Stimulated activated CD4-positive, alpha-beta T cell treated with anti-CD3 and anti-CD28 coated beads, Interleukin-12 subunit alpha, Interleukin-12 subunit beta, amount 100 ng/mL, for 4 hours (primary cell): ENCODE measurements at places on chromosomes 16 and 17.

- no peak for DNase-seq
Observed at GRCh38 chr16:89855986-89856385, 17.4 kb upstream of the TCF25 start.

- no peak for DNase-seq
Observed at GRCh38 chr16:68599586-68599985, 45.5 kb upstream of the CDH3 start.

DNA sequence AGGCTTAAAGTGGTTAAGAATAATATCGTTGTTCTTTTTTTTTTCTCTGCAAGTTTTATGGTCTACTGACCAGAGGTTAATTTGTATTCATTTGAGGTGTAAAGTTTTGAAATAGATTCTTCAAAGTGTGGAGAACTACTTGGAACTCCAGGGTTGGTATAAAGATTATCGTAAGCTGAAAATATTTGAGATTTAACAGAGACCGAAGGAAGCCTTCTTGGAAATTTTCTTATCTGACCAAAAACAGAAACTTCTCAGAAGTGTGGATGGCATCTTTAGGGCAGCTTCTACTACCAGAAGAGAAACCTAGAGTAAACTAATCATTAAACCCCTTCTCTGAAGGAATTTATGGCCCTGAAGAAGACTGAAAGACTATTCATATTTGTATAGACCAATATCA, 206.8 kb upstream of the MON1B start:
- no peak for DNase-seq

- no peak for DNase-seq
Observed at GRCh38 chr17:869567-870525, 87.7 kb downstream of the MRM3 start.

GRCh38 chr16:84356176-84356575, 12.2 kb upstream of the ATP2C2 start:
- DNase-seq: no peak

DNA sequence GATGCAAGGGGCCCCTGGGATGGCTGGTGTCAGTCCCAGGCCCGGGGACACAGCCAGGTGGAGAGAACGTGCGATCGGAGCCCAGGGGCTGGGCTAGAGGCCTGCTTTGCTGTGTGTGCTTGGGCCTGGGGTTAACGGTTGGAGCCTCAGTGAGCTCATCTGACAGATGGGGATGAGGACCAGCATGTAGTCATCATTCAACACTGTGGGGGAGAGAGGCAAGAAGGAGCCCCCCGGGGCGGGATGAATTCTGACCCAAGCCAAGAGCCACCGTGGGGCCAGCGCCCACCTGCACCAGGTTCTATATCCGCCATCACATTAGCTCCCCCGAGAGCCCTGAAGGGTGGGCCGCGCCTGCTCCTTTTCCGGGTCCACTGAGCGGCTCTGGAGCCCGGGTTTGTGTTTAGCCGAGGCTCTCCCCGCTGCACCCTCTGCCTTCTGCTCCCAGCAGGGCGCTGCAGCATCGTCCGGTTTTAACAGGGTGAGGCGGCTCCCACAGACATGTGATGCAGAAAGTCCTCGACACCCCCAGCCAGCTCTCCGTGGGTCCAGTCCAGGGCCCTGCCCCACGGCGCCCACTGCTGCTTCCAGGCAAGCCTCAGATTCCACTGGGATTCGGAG, 365.7 kb downstream of the SEC14L1 start:
- no peak for DNase-seq

GRCh38 chr17:45974916-45975630, 24.0 kb upstream of the STH start:
- DNase-seq: no peak

- no peak for DNase-seq
Observed at GRCh38 chr17:12918142-12918541, 99.7 kb downstream of the ELAC2 start.

- no peak for DNase-seq
Observed at GRCh38 chr17:42891539-42892152, 9.0 kb upstream of the G6PC1 start.

- no peak for DNase-seq
Observed at GRCh38 chr17:77596491-77597417, 361.7 kb upstream of the TNRC6C start.

DNA sequence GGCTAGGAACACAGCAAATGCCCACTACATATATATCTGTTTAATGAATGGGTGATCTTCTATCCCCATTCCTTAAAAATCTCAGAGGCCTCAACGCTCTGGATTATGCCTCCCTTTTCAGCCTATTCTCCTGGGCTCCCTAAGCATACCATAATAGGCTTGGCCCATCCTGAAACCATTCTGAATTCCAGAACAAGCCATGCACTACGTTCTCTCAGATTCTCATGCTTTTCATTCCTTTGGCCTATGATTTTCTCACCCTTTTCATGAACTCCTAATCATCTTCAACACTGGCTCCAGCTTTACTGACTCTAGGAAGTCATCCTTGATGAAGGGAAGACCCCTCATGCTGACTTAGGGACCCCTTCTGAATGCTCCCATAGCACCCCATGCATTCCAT, 71.1 kb downstream of the RPGRIP1L start:
- no peak for DNase-seq

DNA sequence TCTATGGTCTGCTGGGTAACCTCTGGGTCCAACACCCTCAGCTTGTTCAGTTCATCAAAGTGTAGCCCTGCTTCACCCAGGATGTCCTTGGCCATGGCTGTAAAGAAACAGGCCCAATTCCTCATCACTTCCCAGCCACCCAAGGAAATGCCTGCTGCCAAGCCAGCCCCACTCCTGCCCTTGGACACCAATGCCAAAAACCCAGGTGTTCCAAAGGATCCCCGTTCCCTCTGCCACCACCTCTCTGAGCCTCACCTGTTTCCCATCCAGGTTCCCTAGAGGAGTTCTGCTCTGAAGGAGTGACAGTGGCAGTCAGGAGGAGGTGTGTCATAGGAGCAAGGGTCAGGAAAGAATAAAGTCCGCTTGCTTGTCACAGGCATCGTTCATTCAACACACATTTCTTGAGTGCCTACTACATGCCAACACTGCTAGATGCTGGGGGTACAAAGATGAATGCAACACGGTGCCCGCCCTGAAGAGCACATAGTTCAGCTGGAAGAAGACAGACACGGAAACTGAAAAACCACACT, 3.3 kb downstream of the IFT20 start:
- no peak for DNase-seq

GRCh38 chr17:77207689-77208216, 67.0 kb downstream of the SEC14L1 start:
- DNase-seq: no peak

DNA sequence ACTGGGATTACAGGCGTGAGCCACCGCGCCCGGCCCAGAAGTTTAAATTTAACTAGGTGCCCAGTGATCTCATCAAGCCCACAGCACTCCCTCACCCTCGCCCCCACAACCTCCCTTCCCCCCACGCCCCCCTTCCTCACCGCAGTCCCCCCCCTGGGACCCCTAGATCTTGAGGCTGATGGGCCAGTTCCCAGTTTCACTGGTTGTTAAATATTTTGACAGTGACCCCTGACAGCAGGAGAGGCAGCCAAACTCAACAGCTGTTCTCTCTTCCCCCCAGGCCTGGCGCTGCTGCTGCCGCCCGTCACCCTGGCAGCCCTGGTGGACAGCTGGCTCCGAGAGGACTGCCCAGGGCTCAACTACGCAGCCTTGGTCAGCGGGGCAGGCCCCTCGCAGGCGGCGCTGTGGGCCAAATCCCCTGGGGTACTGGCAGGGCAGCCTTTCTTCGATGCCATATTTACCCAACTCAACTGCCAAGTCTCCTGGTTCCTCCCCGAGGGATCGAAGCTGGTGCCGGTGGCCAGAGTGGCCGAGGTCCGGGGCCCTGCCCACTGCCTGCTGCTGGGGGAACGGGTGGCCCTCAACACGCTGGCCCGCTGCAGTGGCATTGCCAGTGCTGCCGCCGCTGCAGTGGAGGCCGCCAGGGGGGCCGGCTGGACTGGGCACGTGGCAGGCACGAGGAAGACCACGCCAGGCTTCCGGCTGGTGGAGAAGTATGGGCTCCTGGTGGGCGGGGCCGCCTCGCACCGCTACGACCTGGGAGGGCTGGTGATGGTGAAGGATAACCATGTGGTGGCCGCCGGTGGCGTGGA, 15.6 kb downstream of the QPRT start:
- DNase-seq: no peak

DNA sequence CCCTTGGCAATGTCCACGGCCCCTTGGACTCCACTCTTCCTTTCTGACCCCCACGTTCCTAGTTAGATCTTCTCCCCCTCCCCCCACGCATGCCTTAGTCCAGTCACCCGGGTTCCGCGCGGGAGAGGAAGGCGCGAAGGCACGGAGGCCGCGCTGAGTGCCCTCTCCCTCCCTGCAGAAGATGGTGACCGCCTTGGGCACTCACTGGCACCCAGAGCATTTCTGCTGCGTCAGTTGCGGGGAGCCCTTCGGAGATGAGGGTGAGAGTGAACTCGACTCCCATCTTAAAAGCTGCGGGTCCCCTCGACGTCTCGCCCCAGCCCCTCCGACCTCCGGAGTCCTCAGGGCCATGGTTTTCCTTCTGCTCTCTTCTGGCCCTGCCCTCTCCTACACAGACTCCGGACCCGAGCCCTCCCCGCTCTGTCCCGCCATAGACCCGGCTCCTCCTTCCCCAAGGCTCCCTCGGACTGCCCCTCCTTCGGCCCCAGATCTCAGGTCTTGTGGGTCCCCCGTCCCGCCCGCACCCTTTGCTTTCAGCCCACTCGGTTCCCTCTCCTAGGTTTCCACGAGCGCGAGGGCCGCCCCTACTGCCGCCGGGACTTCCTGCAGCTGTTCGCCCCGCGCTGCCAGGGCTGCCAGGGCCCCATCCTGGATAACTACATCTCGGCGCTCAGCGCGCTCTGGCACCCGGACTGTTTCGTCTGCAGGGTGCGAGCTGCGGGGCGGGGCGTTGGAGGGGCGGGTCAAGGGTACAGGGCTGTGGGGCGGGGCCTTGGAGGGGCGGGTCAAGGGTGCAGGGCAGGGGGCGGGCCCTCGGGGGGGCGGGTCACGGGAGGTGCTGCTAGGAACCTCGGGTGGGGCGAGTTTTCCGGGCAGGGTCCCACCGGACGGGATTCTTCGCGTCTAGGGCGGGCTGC, 4.6 kb downstream of the TGFB1I1 start:
- DNase-seq: peak; percentile 94

GRCh38 chr16:54080524-54081008, 206.0 kb downstream of the IRX3 start:
- DNase-seq: no peak

- no peak for DNase-seq
Observed at GRCh38 chr16:85153046-85153445, 40.8 kb upstream of the CIBAR2 start.

DNA sequence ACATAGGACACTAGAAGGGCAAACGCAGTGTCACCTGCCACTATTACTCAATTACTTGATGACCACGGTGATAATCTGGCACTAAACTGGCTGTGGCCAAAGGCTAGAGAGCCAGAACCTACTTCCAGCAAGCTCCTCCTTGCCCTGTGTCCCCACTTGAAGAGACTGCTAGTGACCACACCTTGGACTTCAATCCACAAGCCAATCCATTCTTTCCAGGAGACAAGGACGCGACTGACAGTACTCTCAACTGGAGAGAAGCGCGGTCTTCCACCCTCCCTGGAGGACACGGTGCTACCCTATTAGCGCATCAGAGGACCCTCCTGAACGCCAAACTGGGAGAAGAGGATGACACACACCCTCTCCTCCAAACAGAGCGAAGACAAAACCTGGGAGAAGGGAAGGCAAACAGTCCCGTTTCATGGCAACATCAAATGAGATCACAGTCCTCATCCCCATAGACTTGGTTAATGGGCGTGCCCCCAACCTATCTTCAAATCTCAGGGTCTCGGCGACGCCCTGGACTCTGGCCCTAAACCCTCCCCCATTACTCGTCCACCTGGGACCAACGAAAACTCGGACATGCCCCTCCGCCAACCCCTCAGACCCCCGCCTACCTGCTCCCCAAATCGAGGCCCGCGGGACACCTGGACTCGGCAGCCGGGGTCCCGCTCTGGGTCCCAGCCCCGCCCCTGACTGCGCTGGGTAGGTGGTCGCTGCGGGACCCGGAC, 508 bp downstream of the FLCN start:
- no peak for DNase-seq

- DNase-seq: no peak
Observed at GRCh38 chr16:69451166-69451565, 26.7 kb downstream of the CYB5B start.

- DNase-seq: no peak
Observed at GRCh38 chr17:2138761-2139160, 83.9 kb downstream of the HIC1 start.

DNA sequence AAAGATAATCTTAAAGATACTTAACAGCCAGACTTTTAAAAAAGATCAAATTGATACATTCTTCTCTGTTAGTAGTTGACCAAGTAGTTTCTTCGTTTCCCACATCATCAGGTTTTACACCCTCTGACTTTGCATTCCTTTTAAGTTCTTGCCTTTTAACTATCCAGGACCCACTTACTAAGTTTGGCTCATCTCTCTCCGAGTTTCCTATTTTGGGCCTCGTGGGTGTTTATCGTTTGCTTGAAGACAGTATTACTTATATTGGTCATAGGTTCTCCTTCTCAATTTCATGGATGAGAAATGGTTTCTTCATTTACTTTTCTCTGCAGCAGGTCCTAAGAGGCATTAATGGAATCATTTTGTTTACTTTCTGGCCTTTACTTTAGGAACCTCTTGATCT, 43.2 kb downstream of the RPA1 start:
- no peak for DNase-seq

- no peak for DNase-seq
Observed at GRCh38 chr17:50100480-50100883, 5.3 kb downstream of the PDK2 start.

- DNase-seq: no peak
Observed at GRCh38 chr16:76081967-76082366, 195.2 kb upstream of the CNTNAP4 start.
